ENCODE measurements at places on chromosomes 2 and 18.

- no peak for DNase-seq
These were observed 49.0 kb downstream of the ZDBF2 start for GRCh38 chr2:206323486-206323885.

- DNase-seq: no peak
These were observed 18.8 kb upstream of the MMADHC start for GRCh38 chr2:149606251-149606811.

GRCh38 chr18:65988386-65988785, 237.6 kb downstream of the CDH7 start:
- DNase-seq: no peak

DNA sequence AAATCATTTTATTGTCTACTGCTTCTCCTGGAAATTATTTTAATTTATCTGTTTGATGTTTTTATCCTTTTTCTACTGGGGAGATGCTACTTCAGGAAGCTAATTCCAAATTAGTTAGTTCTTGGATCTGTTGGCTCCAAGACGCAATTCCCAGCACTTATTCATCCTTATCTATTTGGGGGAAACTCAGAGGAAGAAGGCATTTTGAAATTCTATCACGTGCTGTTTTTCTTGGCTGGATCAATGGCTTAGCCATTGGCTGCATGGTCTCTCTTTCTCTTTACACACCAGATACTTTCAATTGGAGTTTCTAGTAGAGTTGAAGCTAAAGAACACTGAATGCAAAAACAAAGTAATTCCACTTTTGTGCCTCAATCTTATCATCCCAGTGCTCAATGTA, 98.3 kb downstream of the RAPGEF4 start:
- DNase-seq: no peak

GRCh38 chr2:142307616-142308115, 176.8 kb upstream of the LRP1B start:
- no peak for DNase-seq

- no peak for DNase-seq
These were observed 185.5 kb downstream of the NOL4 start for GRCh38 chr18:34039201-34039600.

DNA sequence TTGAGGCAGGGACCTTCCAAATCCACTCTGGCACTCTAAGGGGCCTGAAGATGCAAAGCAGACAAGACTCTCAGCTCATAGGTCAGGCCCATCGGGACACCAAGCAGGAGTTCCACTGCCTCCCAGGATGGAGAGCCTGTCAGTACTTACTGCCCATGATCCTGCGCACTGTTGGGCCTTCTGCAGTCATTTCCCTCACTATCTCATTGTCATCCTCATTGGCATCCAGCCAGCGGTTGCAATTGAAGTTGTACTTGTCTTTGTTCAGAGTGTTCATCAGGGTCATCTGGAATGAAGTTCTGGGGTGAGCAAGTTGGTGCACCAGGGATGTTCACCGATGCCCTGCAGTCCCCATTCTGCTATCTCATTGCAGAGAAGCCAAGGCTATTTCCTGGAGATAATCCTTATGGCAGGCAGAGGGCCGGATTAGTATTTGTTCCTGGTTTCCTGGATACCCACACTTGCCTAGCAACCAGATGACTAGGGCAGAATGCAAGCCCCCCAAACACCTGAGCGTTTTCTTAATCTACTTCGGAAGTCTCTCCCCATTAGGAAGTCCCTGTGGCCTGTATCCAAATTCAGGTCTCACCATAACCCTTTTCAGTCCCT, 65.1 kb downstream of the LOXHD1 start:
- DNase-seq: no peak

DNA sequence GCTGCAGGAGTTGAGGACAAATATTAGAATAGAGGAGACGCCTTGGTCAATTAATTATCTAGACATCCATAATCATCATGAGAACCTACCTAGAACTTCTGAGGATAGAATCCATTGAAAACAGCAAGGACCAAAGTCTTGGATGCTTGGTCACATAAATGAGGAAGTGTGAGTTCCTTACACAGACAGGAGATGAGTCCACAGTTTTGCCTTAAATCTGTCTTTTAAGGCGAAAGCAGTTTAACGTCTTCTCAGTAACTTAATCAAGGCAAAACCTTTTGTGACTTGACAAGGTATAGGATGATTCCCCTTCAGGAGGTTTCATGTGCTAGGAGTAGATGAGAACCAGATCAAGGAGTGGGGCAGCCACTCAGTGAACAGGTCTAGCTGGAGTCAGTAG, 1783.2 kb upstream of the CELF4 start:
- no peak for DNase-seq

All from activated CD4-positive, alpha-beta T cell treated with anti-CD3 and anti-CD28 coated beads, Interleukin-2, amount 50 U/mL, for 1 hour (primary cell).